Activated CD4-positive, alpha-beta memory T cell treated with anti-CD3 and anti-CD28 coated beads for 36 hours (primary cell): ENCODE measurements at places on chromosomes 1 and 21. TPM values are rescaled to one million over a fixed set of nuclear protein-coding genes. Genes with fewer than 3 reads are reported as not detected.

The TFF2 gene
- not detected for total RNA-seq

The SFN gene
- 1.5 TPM for total RNA-seq

The WNT3A gene
- total RNA-seq, result not detected

The DTL gene
- 88.2 TPM for total RNA-seq

The PUM1 gene
- total RNA-seq, result 80.5 TPM

The CELA2A gene
- not detected for total RNA-seq

The PIAS3 gene
- 17.8 TPM for total RNA-seq

GRCh38 chr1:206808615-206809014, 36.3 kb upstream of the IL10 start:
- H3K27me3 ChIP-seq, result no peaks in the 10 kb centered on the region
- H3K36me3 ChIP-seq, result peaks cover 2% of the 10 kb centered on the region

DNA sequence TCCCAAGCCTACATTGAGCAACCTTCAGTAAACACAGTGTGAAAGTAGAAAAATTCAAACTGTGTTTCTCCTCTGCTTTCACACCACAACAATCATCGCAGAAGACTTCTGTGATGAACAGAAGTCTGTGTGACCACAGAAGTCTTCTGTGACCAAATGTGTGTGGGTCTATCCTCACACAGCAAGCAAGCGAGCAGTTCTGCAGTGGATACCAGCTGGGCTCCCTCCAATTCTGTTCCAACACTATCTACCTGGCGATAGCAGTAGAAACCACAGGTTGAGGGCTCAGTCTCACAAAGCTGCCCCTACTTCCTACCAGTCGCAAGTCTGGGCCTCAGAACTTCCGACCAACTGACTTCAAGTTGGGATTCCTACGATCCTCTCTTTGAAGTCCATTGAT, 21.0 kb upstream of the RAP1A start:
- peak overlapping the region; percentile 85 for H3K27ac ChIP-seq
- peak overlapping the region; percentile 46 for H3K4me3 ChIP-seq
- peaks cover 98% of the 10 kb centered on the region for H3K4me1 ChIP-seq
- peaks cover 8% of the 10 kb centered on the region for H3K36me3 ChIP-seq
- H3K27me3 ChIP-seq, result no peaks in the 10 kb centered on the region

DNA sequence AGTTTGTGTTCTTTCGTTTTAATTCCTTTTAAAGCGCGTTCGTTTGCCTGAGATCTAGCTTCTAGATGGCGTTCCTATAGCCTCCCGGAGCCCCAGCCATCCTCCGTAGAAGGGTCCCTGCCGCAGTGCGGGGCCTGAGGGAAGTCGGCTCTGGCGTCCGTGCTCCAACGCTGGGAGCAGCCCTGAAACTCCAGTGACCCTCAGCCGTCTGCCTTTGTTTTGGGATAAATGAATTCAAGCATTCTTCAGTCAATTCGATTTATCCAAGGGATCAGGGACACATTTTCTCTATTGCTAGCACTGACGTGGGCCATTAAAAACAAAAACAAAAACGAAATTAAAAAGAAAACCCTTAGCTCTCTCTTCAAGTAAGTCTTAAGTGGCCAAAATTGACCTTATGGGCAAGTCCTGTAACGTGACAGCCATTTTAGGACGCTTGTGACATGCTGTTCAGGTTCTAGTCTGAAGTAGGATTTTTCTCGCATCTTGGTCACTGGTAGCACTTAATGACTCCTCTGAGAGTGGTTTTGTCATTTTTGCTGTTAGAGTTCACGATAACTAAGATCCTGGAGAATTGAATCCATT, 742 bp upstream of the HSPA13 start:
- no peaks in the 10 kb centered on the region for H3K27me3 ChIP-seq
- H3K27ac ChIP-seq, result peak overlapping the region; percentile 95
- H3K4me1 ChIP-seq, result peaks cover 27% of the 10 kb centered on the region
- H3K36me3 ChIP-seq, result peaks cover 15% of the 10 kb centered on the region
- DNase-seq, result no peak

DNA sequence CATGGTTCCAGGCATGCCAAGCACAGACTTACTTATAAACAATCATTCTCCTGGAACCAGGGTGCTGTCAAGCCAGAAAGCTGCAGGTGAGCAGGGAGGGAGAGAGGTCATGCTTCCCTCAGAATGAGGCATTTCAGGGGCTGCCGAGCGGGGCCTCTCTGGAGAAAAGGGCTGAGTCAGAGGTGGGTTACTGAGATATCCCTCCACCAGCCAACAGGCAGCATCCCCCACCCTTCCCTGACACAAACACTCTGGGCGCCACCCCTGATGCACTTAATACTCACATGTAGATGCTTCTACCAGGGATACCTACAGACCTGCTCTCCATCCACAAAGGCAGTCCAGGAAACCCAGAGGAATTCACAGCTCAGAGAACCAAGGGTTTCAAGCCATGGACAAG, 13.1 kb downstream of the STK40 start:
- H3K27ac ChIP-seq, result peak overlapping the region; percentile 98
- H3K4me1 ChIP-seq, result peaks cover 60% of the 10 kb centered on the region
- H3K27me3 ChIP-seq, result no peaks in the 10 kb centered on the region
- no peak for DNase-seq

DNA sequence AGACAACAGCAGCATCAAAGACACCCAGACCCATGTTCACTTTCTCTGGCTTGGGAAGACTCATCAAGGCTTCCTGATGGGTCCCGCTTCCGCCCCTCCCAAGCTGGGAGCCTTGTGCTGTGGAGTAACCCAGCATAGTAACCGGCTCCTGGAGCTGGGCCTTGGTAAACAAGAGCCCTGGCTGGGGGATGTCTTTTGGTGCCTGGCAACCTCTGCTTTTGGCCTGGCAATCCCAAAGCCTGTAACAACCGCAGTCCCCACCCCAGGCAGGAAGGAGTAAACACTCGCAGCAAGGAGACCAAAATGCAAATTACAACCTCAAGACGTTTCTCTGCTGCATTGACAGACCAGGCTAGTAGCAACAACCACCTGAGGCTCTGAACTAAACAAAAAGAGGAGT, 16.9 kb upstream of the THRAP3 start:
- H3K27ac ChIP-seq, result no peak overlapping the region
- H3K27me3 ChIP-seq, result no peaks in the 10 kb centered on the region
- no peaks in the 10 kb centered on the region for H3K36me3 ChIP-seq
- no peak overlapping the region for H3K4me3 ChIP-seq

- no peaks in the 10 kb centered on the region for H3K4me1 ChIP-seq
- DNase-seq, result no peak
- no peak overlapping the region for H3K4me3 ChIP-seq
- no peak overlapping the region for H3K27ac ChIP-seq
- H3K27me3 ChIP-seq, result no peaks in the 10 kb centered on the region
Observed at GRCh38 chr1:216553040-216553439, 129.8 kb upstream of the USH2A start.

DNA sequence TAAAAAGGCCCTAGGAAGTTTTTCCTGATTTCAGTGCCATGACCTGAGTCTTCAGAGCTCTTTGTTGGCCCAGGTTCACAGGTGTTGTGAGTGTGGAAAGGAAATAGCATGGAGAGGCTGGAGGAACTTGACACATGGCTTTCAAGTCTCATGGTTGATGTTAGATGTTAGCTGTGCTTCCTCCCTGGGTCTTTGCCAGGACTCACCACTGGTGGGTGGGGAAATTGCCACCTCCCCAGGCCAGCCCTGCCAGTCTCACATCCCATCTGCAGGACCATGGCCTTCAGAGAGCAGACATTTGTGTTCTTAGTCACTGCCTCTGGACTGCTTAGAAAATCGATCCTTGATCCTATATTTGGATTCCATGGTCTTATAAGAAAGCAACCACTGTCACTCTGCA, 383.2 kb downstream of the DISC1 start:
- no peak overlapping the region for H3K27ac ChIP-seq
- peaks cover 2% of the 10 kb centered on the region for H3K4me1 ChIP-seq
- no peaks in the 10 kb centered on the region for H3K27me3 ChIP-seq
- H3K4me3 ChIP-seq, result no peak overlapping the region

DNA sequence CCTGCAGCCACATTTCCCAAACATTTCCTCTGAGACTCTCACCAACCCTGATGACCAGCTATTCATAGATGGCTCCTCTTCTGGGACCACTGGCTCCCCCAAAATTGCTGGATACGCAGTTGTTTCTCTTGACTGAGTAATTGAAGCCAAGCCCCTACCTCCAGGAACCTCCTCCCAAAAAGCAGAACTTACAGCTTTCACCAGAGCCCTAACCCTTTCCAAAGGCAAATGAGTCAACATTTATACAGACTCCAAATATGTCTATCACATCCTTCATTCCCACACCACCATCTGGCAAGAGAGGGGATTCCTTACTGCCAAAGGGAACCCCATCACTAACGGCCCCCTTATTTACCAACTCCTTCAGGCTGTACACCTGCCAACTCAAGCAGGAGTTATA, 20.3 kb upstream of the CA6 start:
- no peaks in the 10 kb centered on the region for H3K36me3 ChIP-seq
- H3K4me1 ChIP-seq, result peaks cover 8% of the 10 kb centered on the region
- H3K27me3 ChIP-seq, result no peaks in the 10 kb centered on the region
- no peak overlapping the region for H3K4me3 ChIP-seq

- H3K27ac ChIP-seq, result no peak overlapping the region
- H3K36me3 ChIP-seq, result peaks cover 35% of the 10 kb centered on the region
- no peaks in the 10 kb centered on the region for H3K27me3 ChIP-seq
- no peak overlapping the region for H3K4me3 ChIP-seq
- DNase-seq, result no peak
Observed at GRCh38 chr1:155334962-155335361, 14.3 kb downstream of the RUSC1 start.

DNA sequence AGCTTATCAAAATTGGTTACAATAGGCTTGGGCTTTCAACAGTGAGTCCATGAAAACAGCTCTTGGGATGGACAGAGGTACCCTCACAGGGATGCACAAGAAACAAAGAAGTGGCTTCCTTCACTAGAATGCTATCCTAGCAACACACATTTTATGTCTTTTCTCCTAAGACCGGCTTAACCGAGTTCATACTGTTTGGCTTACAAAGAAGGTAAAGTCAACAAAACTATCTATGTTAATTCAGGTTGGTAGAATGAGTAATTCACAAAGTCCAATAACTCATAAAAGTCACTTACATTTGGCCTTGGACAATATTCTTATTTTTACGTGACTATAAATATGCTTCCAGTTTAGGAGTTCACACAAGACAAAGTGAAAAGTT, 9.0 kb downstream of the ERG start:
- H3K4me3 ChIP-seq, result no peak overlapping the region
- no peaks in the 10 kb centered on the region for H3K4me1 ChIP-seq
- H3K36me3 ChIP-seq, result no peaks in the 10 kb centered on the region
- no peak for DNase-seq
- H3K27ac ChIP-seq, result no peak overlapping the region

DNA sequence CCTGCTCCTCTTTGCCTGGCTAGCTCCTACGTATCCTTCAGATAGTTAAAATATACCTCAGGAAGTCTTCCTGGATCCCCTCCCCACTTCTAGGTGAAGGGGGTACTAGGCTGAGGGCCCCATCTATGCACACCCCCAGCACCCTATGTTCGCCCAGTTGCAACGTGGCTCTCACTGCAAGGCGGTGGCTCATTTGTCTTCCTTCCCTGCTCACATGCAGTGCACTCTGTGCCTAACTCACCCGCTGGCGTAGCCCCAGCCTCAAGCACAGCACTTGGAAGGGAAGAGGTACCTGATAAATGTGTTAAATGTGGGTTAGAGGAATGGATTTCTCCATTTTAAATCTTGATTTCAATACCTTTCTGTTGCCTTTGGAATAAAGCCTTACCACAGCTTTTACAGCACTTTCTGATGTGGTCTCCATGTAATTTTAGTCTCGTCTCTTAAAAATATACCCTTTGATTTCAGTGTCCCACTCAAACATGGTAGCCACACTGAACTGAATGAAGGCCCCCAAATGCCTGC, 39.3 kb downstream of the L1TD1 start:
- no peak for DNase-seq
- H3K4me1 ChIP-seq, result no peaks in the 10 kb centered on the region
- H3K27ac ChIP-seq, result no peak overlapping the region
- H3K36me3 ChIP-seq, result no peaks in the 10 kb centered on the region
- H3K4me3 ChIP-seq, result no peak overlapping the region

GRCh38 chr1:53712276-53712675, 26.7 kb downstream of the GLIS1 start:
- H3K4me1 ChIP-seq, result no peaks in the 10 kb centered on the region
- H3K27ac ChIP-seq, result no peak overlapping the region
- no peak for DNase-seq
- no peaks in the 10 kb centered on the region for H3K36me3 ChIP-seq

DNA sequence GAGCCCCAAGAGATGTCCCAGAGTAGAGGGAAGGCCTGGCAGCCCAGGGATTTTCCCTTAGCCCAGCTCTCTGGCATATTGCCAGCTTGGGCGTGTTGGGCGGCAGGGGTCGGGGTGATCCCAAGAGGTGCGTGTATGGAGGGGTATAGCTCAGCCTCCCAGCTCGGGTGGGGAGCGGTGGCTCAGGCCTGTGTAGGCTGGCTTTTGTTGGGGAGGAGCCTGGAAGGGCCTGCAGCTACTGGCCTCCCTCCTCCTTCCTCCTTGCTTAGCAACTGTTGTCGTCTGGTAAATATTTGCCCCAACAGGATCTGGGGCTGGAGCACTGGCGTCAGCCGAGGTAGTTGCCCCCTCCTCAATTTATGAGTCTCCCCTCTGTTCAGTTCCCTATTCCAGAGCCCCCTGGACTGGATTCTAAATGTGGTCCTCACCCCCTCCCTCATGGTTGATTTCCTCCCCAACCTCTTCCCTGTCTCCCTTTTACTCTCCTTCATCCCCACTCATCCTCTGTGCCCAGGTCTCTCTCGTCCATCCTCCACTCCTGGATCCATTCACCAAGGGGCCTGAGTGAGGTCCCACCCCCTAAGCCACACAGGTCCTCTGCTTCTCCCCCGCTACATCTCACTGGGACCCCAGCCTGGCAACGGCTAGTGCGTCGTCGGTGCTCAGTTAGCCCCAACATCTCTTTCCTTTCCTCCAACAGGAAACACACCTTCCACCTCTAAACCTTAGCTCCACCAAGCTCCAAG, 10.3 kb upstream of the LMNA start:
- H3K36me3 ChIP-seq, result no peaks in the 10 kb centered on the region
- H3K27me3 ChIP-seq, result no peaks in the 10 kb centered on the region
- peak overlapping the region; percentile 93 for H3K27ac ChIP-seq
- peak; percentile 74 for DNase-seq
- H3K4me1 ChIP-seq, result peaks cover 66% of the 10 kb centered on the region

DNA sequence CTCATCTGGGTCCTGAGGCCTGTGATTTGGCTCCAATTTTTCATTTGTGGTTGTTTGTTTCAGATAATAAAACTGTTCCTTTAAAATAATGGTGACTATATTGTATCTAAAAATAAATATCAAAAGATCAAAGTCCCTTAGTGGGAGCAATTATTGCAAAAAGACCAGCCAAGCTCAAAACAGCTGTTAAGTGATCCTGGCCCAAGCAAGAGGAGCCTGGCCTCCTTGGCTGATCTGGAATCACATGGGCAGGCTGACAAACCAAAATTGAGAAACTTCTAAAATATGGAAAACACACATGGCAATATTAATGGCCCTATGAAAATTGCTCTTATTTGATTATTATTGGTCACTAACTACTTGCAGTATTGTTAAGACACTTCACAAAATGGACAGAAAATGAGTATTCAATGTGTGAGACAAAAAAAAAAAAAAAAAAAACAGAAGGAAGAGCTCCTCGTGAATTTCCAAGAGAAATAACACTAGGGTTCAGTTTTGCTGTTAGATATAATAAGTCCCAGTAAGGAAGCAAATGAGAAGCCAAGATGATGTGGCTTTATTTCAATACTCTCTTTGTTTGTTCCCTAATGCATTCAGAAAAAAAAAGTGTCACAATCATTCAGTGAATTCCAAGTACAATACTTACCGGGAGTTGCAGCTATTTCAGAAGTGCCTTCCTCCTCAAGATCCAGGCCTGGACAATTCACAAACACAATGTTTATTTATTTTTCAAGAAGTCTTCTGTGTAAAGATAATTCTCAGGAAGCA, 105.1 kb downstream of the SEC16B start:
- H3K4me1 ChIP-seq, result no peaks in the 10 kb centered on the region
- no peak overlapping the region for H3K27ac ChIP-seq
- no peak overlapping the region for H3K4me3 ChIP-seq
- H3K36me3 ChIP-seq, result no peaks in the 10 kb centered on the region

- no peak overlapping the region for H3K4me3 ChIP-seq
- no peak for DNase-seq
- no peak overlapping the region for H3K27ac ChIP-seq
Observed at GRCh38 chr1:160325252-160325651, 17.8 kb downstream of the COPA start.
